SW 1271 (cell line): ENCODE measurements at places on chromosomes 2 and 18.

- DNase-seq: no peak
These were observed 908 bp downstream of the ERLEC1 start for GRCh38 chr2:53787614-53788289.

DNA sequence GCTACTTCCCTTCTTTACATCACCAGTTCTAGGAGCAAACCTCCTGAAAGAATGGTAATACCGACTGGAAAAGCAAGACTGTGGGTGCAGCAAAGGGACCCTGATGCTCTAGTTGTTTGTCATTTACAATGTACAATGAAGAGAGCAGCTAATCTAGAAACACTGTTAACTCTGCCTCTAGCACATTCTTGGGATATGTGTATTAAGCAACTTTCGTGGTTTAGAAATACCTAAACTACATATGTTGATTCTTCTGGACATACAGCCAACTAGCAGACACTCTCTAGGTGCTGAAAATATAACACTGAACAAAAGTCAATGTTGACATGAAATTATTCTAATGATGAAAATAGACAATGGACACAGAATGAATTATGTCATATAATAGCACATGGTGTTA, 440.3 kb upstream of the MC4R start:
- DNase-seq: no peak

GRCh38 chr2:201882353-201883090, 76.2 kb downstream of the CDK15 start:
- no peak for DNase-seq

DNA sequence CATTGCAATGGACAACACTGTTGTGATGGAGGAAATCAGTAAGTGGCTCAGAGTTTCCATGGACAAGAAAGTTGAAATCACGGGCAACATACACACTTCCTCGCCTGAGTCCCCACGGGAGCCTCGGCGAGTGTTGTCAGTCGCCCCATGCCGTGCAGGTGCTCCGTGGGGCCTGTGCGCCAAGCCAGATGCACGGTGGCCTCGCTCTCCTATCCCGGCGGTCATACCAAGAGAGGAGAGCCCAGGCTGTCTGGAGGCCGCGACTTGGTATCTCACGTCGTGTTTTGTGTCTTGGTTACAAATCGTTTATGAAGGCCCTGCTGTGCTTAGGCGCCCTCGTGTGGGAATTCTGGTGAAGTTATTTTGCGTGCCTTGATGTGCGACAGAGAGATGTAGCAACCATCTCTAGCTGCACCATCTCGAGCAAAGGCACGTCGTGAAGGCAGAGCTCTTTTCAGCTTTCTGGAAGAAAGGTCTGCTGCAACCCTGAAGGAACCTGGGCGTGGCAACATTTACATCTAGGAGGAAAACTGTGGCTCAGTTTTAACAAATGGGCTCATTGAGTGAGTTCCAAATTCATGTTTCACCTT, 21.8 kb downstream of the ATG4B start:
- peak; percentile 29 for DNase-seq

DNA sequence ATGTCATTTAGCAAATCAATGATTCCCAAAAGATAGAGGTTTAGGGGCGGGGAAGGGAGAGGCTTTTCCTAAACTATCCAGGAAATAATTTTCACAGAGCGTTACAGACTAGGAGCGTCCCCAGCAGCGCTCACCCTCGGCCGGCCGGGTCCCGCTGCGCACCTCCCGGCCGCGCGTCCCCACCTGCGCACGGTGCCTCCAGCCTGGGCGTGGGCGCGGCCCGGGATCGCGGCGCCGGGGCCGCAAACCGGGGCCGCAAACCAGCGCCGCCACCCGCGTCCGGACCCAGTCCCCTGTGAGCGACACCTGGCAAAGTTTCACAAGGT, 684 bp upstream of the ZCCHC2 start:
- no peak for DNase-seq
